ENCODE measurements at places on chromosomes 12 and 14.
A peak's percentile ranks its signal among the peaks of the same experiment; 100 is the strongest.

DNA sequence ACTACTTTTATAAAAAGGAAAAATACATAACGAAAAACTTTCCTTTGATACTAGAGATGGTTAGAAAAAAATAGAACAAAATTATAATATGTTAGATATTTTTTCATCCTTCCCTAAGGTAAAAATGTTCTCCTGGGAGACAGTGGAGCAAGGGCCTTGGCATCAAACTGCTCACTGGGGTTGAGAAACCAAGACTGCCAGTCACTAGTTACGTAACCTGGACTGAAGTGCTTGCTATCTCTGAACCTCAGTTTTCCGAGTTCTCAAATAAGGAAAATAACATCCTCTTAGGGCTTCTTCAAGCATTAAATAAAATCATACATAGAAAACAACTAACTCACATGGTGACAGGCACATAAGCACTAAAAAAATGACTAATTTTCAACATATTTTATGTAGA lies 48.2 kb upstream of the FRMD6 start:
- DNase-seq = no peak

GRCh38 chr12:26918321-26919215 lies 19.2 kb downstream of the INTS13 start:
- no peak for DNase-seq

DNA sequence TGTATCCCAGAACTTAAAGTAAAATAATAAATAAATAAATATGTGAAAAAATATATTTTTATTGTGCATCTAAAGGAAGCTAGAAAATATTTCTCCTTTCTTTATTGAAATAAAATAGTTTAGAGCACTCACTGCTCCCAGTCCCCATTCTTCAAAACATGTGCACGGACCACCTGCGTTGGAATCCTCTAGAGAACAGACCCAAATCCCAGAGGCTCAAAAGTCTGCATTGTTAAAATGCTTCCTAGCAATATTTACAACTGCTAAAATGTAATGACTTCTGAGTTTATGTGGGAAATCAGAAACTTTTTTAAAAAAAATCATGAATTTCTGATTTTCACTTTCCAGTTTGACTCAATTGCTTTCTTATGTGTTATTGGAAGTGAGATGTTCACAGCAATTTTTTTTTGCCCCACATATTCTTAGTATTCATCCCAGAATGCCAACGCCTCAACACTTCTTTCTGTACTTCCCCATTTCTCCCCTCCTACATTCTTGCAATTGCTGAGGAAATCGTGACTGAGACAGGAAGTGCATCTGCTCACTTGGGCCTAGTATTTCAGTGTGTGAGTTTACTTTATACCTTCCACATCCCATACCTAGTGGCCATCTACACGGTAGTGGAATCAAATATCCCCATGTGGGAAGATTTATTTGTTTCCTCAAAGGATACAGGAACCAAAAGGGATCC lies 116.0 kb upstream of the FLRT2 start:
- no peak for DNase-seq

DNA sequence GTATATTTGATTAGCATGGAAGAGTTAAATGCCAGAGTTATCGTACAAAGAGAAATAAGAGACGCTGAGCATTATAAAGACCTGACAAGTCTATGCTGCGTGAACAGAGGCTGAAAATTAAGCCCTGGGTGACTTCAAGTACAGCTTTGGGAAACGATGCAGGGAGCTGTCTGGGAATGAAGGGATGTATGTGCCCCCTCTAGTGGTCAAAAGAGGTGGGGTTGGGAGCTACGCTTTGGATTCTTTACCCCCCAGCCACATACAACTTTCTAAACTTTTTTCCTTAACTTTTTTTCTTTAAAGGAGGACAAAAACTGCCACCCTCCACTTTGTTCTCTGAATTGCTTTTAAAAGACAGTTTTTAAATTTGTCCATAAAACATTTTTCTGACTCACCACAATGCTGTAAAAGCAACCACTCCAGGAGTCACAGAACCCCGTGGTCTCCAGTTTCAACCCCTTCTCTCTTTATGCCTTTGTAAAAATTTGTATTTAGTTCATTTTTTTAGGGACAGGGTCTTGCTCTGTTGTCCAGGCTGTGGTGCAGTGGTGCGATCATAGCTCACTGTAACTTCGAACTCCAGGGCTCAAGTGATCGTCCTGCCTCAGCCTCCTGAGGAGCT lies 59.4 kb downstream of the ZNF664 start:
- peak; percentile 42 for DNase-seq

DNA sequence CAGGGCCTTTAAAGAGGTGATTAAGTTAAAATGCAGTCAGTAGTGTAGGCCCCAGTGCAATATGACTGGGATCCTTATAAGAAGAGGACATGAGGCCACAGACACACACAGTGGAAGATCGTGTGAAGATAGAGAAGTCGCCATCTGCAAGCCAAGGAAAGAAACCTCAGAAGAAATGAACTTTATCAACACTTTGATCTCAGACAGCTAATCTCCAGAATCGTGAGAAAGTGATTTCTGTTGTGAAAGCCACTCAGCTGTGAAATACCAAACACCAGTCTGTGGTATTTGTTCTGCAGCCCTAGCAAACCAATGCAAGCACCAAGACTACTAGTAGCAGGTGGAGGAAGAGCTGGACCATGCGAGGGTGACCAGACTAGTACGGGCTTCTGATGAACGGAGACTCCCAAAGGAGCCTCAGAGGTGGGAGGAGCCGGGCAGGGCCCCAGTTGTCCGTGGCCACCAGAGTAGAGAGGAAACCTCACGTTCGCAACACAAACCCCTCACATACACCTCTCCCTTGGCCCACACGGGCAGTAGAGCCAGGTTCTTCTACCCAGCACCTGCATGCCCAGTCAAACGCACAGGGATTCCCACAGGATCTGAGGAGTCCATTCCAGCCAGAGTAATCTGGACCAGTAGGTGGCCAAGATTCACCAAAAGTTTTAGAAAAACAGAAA lies 243.0 kb downstream of the TTC8 start:
- DNase-seq = peak; percentile 23

GRCh38 chr12:55844961-55845360 lies 2.2 kb upstream of the MMP19 start:
- DNase-seq = no peak

DNA sequence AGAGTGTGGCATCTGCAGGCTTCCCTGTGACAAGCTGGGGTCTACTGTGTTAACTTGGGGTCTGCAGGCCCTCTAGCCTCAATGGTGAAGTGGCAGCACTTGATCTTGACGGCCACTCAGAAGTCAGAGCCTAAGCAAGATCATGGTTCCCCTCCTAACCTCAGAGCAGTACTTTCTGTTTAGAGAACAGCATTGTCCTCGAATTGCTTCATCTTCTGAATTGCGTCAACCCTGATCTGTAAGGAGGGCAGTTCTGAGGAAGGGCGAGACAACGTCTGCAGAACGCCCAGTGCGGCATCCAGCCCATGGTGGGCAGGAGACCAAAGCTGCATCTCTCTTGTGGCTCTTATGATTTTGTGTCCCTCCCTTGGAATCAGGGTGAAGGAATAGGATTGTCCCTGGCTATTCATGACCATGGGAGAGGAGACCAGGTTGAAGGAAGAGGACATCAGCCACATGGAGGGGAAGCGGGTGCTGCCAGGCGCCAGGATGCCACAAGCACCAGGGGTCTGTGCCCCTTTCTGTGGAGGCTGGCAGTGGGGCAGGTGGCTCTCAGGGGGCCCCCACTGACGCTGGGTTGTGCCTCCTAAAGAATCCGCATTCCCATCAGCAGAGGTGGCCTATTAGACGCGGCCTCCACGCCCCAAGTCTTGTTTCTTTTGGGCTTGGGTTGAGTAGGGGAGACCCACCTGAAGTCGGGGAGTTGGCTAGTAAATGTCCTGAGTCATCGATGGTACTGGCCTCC lies 2.2 kb downstream of the SERPINA9 start:
- no peak for DNase-seq

DNA sequence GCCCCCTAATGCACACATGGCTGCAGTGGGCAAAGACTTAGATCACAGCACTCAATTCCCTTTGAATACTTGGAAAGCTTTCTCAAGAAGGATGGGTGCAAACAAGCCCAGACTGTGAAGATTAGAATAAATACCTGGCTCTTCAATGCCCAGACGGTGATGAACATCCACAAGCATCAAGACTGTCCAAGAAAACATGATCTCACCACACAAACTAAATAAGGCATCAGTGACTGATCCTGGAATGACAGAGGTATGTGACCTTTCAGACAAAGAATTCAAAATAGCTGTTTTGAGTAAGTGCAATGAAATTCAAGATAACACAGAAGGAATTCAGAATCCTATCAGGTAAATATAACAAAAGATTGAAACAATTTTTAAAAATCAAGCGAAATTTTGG lies 43.8 kb upstream of the ZDHHC17 start:
- DNase-seq = no peak

DNA sequence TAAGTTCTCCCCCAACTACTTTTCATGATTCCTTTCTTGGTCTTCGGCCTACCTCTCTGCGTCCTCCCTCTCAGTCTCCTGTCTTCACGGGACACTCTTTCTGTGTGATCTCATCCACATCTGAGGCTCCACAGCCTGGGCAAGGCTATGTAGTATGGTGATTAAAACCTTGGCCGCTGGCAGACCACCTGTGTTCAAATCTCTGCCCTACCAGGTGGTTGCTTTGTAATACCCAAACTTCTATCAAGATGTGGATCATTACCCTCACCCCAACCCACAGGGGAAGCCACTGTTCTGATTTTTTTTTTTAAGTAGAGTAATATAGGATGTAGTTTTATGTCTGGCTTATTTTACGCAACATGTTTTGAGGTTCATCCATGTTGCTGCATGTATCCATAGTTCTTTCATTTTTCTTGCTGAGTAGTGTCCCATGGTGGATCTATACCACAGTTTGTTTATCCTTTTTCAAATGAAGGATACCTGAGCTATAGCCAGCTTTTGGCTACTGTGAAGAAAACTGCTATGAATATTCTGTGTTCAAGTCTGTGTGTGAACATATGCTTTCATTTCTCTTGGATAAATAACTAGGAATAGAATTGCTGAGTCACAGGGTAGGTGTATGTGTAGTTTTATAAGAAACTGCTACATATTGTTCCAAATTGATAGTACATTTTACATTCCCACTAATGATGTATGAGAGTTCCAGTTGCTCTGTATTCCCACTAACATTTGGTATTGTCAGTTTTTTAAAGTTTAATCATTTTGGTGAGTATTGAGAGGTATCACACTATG lies 8.3 kb upstream of the STAT6 start:
- no peak for DNase-seq

GRCh38 chr12:49358483-49359141 lies 8.7 kb upstream of the SPATS2 start:
- peak; percentile 69 for DNase-seq

DNA sequence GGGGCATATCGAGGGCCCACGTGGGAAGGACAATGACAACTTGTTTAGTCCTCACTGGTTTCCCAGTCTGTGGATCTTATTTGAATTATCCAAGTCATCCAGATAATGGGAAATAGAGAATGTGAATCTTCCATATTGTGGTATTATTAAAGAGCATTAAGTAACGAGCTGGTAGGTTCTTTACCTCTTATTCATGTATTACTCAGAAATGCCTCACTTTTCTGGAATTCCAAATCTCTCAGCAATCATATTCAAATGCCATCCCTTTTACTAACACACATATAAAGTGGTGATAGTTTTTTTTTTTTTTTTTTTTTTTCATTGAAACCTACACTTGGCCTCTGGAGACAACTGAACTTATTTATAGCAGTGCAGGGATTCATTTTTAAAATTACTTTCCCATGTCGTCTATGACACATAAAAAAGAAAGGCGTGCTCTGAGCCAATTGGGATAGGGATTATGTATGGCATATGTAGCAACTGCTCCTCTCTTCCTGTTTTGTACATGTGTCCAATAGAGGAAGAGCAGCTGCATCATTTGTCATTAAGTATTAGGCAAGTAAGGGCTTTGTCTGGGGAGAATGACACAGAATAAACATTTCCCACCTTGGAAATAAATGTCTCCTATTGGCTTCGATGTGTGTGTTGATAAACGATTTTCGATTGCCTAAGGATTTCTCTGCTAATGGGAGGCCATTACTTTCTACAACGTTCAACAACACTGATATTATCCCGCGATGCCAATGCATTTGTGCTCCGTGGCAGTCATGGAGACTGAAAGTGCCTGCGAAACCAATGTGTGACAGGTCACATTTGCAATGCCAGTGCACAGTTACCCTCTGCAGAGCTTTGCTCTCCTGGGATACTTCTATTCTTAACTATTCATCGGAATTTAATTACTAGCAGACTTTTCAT lies 78.6 kb upstream of the IFNG-AS1 start:
- DNase-seq = no peak

- no peak for DNase-seq
These were observed 326.8 kb downstream of the SYT1 start for GRCh38 chr12:79191391-79191790.

DNA sequence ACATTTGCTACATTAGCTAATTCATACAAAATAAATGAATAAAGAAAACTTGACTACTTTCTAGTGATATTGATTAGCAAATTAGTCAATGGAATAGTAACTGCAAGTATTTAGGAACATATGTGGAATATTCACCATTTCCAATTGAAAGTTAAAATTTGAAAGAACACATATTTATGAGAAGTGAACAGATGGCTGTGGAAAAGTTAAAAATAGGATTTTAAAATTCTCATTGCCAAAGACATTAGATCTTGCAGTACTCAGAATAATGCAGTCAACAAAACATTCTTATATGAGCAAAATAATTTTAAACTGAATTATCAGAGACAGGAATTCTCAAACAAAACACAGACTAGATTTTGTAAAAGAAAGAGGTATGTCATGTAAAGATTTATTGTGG lies 613.9 kb upstream of the NOVA1 start:
- DNase-seq = no peak

DNA sequence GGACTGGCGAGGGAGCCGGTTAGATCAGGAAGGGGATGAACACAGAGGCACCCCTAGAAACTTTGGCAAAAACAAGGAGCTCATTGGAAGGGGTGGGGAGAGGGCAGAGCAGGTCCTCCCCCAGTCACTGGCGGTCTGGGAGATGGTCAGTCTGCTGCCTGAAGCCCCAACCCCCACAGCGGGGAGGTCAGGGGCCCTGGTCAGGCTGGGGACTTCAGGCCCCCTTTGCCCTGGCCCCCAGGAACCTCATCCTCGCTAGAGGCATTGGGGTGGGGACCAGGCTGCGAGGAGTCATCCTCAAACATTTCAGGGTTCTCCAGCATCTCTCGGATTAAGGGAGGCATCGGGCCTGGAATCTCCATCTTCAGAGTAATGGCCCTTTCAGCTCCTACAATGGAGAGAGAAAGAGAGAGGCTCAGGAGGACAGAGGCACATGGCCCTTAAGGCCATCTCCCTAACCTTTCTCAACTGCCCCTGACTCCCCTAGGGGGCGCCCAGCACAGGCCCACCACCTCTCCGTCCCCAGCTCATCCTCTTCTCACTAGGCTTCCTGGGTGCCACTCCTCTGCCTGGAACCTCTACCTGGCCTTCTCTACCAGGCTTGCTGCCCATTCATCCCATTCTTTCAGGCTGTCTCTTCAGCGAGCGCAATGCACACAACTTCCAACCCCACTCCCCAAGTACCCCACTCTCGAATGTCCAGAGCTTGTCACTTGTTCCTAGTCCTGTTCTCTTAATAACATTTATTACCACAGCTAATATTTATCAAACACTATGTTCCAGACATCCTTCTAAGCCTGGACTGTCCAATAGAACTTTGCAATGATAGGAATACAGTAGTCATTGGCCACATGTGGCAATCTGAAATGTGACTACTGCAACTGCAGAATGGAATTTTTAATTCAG lies 4.7 kb upstream of the ITGB7 start:
- no peak for DNase-seq
